ENCODE measurements at places on chromosomes 16 and 17.

DNA sequence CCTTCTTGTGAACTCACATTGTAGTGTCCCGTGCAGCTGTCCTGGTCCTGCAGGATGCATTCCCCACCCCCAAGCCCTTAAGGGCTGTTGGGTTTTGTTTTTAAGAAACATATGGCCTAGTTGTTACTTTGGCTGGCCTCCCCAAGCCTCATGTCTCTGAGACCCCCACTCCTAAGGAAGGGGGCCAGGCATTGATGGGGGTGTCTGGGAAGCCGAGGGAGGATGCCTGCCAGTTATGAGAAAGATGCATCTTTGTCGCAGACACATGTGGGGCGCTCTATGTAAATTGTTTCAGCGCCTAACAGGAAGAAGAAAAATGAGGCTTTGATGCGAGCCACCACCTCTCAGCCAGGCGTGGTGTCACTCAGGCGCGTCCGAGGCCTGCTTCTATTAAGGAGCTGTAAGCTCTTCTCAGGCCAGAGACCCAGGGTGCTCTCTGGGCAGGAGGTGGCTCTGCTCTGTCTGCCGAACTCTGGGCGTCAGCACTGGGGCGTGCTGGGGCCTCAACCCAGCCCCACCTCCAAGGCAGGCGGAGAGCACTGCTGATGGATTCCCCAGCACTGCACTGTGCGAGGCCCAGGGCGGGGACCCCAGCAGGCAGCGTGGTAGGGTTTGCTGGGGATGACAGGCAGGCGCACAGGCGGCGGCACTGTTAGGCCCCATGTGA is 70.6 kb downstream of the SREBF1 start:
- DNase-seq, result no peak

DNA sequence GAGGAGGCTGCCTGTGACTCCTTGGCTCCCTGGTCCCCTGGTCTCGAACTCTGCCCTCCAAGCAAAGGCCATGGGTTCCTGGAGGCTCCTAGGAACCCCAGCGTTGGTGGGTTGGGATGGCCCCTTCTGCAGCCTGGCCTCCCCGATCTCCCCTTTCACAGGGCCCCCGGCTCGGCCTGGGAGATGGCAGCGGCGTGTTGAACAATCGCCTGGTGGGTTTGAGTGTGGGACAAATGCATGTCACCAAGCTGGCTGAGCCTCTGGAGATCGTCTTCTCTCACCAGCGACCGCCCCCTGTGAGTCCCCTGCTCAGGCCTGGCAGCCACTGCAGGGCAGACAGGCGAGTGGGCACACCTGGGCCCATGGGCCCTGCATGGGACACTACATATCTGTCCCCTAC is 10.9 kb downstream of the ADGRG3 start:
- DNase-seq, result no peak

DNA sequence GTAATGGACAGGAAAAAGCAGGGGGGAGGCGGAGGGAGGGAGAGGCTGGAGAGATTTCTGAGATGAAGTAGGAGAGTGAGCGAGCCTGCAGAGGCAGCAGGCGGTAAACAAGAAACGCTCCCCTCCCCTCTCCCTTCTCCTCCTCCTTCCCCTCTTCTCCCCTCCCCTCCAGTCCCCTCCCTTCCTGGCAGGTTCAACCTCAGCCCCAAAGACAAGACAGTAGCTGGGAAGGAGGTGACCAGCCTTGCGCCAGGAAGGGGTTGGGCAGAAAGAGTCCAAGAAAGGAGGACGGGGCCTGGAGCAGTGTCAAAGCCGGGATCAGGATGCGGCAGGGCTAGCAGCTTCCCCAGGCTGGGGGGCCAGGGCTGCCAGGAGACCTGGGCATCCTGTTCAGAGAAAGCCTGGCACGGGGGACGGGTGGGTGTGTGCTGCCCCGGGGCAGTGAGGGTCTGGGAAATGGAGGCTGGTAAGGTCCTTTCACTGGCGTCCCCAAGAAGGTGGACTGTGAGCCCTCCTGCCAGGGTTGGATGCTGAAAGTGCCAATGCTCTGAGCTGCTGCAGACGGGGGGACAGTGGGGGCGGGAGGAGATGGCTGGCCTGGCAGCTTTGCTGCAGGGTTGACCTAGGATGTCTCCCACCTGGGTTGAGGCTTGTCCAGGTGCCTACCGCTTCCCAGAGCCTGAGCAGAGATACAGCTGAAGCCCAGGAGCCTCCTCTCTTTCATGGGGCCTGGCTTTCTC is 261.6 kb upstream of the TNRC6C start:
- peak; percentile 25 for DNase-seq

DNA sequence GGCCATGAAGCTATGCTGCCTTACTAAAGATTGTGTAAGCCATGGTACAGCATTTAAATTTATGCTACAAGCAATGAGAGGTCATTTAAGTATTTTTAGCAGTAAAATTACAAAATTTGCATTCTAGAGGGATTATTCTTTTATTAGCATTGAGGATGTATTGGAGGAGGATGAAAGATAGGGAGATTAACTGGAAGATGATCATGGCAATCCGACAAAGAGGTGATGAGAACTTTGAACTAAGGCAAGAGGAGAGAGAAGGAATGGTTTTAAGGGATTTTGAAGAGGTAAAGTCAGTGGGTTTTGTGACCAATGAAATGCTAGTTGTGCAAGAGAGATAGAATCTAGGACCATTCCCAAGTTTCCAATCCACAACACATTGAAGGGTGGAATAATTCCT is 129.9 kb downstream of the SNX11 start:
- no peak for DNase-seq

DNA sequence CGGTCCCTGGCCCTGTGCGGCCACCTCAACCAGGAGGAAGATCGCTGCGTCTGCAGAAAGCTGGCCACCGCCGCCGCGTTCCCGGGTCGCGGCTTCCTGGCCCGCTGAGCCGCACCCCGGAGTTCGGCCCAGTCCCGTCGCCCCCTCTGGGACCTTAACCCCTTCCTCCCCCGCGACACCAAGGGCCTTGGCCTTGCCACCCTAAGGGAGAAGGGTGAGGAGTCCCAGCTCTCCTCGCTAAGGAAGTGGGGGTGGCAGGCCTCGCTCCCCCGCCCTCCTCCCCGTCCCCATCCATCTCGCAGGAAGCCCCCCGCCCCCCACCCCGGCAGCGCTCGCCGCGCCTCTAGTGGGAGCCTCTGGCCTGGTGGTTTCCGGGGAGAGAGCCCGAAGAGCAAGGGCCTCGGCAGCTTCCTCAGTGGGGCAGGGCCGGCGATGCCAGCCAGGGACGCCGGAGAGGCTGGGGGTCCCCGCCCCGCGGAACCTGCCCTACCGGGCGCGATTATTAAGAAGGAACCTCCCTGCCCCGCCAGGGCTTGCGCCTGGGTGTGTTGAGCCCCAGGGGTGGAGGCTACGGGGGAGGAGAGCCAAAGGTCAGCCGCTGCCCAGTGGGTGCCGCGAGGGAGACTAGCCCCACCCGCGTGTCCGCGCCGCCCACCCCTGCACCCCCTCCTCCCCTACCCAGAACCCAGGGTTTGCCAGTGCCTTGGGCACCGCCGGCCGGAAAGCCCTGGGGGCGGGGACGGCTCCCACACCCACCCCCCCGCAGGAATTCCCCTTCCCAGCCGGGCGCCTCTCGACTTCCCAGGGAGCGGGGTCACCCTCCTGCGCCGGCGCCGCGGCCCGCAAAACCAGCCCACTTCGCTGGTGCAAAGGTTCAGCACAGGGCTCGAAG is 6.8 kb downstream of the CBX4 start:
- DNase-seq, result no peak

GRCh38 chr17:3798273-3799180 is 2.5 kb downstream of the ITGAE start:
- DNase-seq, result no peak

GRCh38 chr17:33686171-33686570 is 393.1 kb upstream of the ASIC2 start:
- peak; percentile 18 for DNase-seq

DNA sequence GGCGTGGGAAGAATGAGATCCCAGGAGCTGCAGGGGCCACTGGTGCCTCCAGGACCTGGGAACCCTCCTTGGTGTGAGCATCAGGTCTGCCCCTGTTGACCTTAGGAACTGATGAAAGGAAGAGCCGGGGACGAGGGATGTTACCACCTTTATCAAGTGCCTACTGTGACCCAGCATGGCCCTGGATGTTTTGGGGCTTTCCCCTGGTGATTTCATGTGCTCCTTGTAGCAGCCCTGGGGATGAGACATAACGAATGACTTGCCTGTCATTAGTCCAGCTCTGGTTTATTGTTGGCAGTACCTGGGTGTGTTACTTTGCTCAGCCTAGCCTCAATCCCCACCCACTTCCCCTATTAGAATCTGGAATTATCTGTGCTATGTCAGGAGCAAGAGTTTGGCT is 39.9 kb downstream of the WSCD1 start:
- no peak for DNase-seq

- DNase-seq, result no peak
Observed at GRCh38 chr16:3873482-3874173, 6.9 kb downstream of the CREBBP start.

DNA sequence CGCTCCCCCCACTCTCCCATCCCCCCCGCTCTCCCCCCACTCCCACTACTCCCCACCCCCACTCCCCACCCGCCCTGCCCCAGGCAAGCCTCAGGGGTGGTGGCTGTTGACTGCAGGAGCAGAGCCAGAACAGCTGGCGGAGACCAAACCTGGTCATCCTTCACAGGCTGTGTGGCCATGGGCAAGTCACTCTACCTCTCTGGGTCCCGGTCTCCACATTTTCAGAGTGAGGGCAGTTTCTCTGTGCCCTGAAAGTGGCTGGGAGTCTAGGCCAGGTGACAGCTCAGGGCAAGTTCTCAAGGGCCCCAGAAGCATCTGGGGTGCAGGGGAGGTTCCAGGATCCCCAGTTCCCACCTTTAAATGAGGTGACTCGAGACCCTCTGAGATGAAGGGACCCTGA is 15.1 kb upstream of the BAHCC1 start:
- DNase-seq, result no peak

DNA sequence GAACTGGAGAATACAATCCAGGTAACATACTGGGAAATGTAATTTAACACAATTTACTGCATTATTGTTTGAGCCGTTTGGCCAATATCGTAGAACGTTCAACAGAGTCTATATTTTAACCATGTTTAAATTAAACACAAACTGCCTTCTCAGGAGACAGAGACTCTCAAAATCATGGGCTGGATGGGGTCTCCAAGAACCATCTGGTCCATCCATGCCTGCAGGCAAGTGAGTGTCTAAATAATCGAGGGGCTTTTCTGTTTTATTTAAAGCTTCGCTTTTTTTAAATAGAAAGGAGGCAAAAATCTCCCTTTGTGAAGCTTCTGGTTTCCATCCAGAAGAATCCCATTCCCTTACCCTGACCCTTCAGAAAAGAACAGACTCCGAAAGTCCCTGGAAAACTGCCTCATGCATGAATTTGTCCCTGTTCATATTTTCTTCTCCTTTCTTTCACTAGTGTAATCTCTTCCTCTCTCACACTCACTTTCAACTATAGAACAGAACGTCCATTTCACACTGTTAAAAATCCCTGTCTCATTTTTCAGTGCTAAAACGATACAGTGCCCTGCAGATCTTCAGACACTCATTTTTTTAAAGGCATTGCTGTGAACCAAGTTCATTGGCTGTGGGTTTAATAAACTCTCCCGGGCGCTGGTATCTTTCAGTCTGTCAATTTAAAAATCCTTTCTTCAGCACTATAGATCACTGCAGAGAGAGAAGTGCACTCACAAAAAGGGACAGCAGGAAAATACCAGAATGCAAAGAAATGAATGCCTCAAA is 111.4 kb upstream of the TOM1L1 start:
- DNase-seq, result no peak

DNA sequence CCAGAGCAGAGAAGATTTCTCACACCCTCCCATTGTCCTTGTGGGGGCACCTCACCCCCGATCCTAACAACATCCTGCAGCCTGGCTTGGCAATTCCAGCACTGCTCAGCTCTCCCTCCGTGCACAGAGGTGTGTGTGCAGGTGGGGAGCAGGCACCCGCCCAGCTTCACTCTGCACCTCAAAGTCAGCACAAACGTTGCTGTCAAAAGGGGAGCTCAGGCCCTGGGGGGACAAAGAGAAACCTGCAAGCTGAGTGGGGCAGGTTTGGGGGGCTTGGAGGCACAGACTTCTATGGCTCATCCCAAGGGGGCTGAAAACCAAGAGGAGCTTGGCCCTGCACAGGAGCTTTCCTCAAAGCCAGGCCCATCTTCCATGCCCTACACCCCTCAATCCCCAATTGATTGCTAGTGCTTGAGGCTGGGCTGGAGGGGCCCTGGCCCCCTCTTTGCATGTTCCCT is 231.9 kb upstream of the TNRC6C start:
- no peak for DNase-seq

- no peak for DNase-seq
Observed at GRCh38 chr16:4344983-4345835, 5.9 kb downstream of the PAM16 start.

DNA sequence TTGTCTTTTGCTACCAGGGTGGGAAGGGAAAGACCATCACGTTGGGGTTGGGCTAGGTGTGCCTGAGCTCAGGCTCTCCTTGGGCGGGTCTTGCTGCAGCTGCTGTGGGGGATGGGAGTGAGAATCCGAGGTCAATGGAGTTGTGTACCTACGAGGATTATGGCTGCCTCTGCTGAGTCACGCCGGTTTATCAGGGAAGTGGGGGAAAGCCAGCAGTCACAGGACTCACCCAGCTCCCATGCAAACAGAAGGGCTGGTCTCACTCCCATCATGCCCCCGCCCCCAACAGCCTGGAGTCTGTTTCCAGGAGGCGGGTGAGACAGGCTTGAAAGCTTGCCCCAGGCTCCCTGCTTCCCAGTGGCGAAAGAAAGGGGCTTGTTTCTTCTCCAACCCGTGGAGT is 1259.0 kb upstream of the GOT2 start:
- DNase-seq, result no peak

- no peak for DNase-seq
Observed at GRCh38 chr16:83744441-83744981, 63.3 kb upstream of the HSBP1 start.

GRCh38 chr17:33137426-33137825 is 145.8 kb downstream of the SPACA3 start:
- no peak for DNase-seq

DNA sequence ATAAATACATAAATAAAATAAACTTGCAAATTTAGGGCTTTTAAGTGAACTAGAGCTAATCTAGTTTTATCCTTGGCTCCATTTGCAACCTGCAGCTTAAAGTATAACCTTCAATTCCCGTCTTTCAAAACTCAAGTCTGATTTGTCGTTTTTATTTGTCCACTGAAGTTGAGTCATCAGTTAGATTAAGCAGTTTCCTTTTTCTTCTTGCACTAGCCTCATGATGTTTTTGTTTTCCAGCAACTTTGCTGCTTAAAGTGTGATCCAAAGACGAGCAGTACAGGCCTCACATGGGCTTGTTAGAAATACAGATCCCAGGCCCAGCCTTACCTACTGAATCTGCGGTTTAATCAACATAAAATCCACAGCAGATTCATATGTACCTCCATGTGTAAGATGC is 13.8 kb downstream of the ARSG start:
- DNase-seq, result no peak
